ENCODE measurements at places on chromosomes 11 and 22. TPM values are rescaled to one million over a fixed set of nuclear protein-coding genes. Genes with fewer than 3 reads are reported as not detected.
A peak's percentile ranks its signal among the peaks of the same experiment; 100 is the strongest.

Gene PRODH
- total RNA-seq = 1.2 TPM

Gene CSNK2A3
- total RNA-seq = 1.7 TPM

Gene ASCL2
- not detected for total RNA-seq

DNA sequence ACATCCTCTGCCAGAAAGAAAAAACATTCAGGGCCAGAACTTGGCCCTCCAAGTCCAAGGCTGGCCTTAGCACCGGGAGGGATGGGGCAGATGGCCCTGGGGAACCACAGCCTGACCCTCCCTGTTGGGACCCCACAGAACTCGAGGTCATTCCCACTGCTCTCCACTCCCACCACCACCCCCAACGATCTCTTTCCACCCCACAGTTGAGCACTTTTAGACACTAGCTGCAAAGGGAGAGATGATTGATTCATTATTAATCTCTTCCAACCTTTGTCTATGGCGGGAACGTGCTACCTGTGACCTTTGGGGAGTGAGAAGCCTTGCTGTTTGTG is 869.7 kb downstream of the BRD1 start:
- no peak for DNase-seq

GRCh38 chr22:49197505-49197904 is 630.2 kb downstream of the BRD1 start:
- no peak for DNase-seq

- peak; percentile 93 for DNase-seq
Observed at GRCh38 chr11:119509969-119510401, 87.0 kb upstream of the THY1 start.

GRCh38 chr11:66285250-66285947 is 3.5 kb downstream of the YIF1A start:
- no peak for DNase-seq

DNA sequence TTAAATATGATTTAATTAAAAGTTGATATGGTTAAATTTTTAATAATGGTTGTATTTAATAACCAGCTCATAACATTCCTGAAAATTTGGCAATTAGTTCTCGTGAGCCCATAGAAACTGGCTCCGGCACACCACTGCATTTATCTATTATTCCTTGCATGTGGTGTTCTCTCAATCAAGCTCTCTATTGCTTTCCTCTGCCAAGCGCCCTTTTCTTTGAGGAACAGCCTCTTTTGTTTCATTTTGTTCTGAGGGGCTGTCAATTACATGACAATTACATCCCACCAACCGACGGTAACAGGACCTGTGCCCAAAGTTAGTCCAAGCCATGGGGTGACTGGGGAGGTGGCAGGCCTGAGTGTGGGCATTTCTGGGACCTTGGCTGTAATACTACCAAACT is 8.1 kb downstream of the C11orf91 start:
- no peak for DNase-seq

GRCh38 chr11:27735281-27735680 is 35.0 kb upstream of the BDNF start:
- peak; percentile 43 for DNase-seq
